ENCODE measurements at places on chromosomes 3 and 15. TPM values are rescaled to one million over a fixed set of nuclear protein-coding genes. Genes with fewer than 3 reads are reported as not detected.

Gene ACOX2
- total RNA-seq, result not detected

Gene IQCH
- 1.3 TPM for total RNA-seq

Gene CTXN2
- total RNA-seq, result not detected

Gene CA12
- total RNA-seq, result not detected

Gene TMOD2
- total RNA-seq, result 10.6 TPM

Gene SERINC4
- total RNA-seq, result 0.17 TPM

Gene CERS3
- 0.71 TPM for total RNA-seq

Gene DUOX2
- total RNA-seq, result not detected

Gene DLL4
- not detected for total RNA-seq

Gene SAMMSON
- not detected for total RNA-seq

Gene SEMA7A
- 30.5 TPM for total RNA-seq

Gene PLAAT1
- not detected for total RNA-seq

Gene C2CD4A
- total RNA-seq, result not detected

Gene HRG
- not detected for total RNA-seq

Gene ITIH4
- 15.2 TPM for total RNA-seq

Gene TIMP4
- not detected for total RNA-seq

Gene LRRC3B
- total RNA-seq, result not detected

Gene TRPM1
- not detected for total RNA-seq

Gene CCR1
- 78.2 TPM for total RNA-seq

Gene LIPH
- total RNA-seq, result not detected

Gene STRA6
- total RNA-seq, result 0.17 TPM

Gene LACTB
- 16.8 TPM for total RNA-seq

Gene MED12L
- 1.4 TPM for total RNA-seq

Gene GOLGB1
- total RNA-seq, result 40.4 TPM

Gene SLC9C1
- not detected for total RNA-seq

Gene CELSR3
- total RNA-seq, result 7.4 TPM

Gene HDGFL3
- total RNA-seq, result 87.0 TPM

Gene XXYLT1
- 9.7 TPM for total RNA-seq

Gene GOLGA6B
- not detected for total RNA-seq

Gene MTHFS
- 34.1 TPM for total RNA-seq

Gene ARHGEF3
- 92.7 TPM for total RNA-seq

All from T-helper 1 cell treated with Interleukin-12 subunit alpha and Interleukin-12 subunit beta and Interleukin-4 antibody, amounts not matched to agents 30 ng/mL and 1 ng/mL, for 36 hours (primary cell).